Midbrain (tissue), 1 donor: ENCODE measurements at places on chromosomes 7 and 10.
A peak's percentile ranks its signal among the peaks of the same experiment; 100 is the strongest.

DNA sequence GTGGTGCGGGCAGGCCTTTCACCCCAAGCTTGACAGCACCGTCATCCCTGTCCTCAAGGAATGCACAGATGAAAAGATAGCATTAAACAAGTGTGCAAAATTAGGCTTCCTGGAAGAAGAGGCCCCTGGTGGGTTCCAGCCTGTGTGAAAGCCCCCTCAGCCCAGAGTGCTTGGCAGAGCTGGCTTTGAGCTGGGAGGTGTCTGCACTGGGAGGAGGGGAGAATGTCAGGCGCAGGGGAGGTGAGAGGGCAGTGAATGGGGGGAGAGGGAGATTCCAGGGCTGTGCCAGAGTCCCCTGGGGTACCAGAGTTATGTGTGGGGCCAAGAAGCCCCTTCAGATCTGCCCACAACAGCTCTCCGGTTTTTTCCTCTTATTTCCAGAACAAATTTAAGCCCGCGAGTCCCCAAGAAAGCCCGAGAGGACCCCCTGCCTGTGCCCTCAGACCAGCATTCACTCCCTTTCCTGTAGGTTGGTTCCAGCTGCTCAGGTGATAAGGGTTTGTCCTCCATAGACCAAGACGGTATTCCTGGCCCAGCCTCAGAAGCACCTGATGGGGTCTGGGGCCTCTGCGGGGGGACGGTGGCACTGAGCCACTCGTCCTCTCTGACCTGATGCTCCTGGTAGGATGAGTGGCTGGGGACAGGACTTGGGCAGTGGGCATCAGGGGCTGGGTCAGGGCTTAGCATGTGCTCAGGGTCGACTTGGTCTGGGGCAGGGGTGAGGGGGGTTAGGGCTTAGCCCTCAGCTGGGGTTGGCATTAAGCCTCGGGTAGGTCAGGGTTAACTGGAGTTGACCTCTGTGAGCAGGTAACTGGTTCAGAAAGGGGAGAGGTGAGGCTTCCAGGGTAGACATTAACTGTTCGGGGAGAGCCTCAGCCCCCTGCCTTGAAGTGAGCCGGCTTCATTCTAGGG lies 43.4 kb downstream of the ADCYAP1R1 start:
- DNase-seq: no peak

DNA sequence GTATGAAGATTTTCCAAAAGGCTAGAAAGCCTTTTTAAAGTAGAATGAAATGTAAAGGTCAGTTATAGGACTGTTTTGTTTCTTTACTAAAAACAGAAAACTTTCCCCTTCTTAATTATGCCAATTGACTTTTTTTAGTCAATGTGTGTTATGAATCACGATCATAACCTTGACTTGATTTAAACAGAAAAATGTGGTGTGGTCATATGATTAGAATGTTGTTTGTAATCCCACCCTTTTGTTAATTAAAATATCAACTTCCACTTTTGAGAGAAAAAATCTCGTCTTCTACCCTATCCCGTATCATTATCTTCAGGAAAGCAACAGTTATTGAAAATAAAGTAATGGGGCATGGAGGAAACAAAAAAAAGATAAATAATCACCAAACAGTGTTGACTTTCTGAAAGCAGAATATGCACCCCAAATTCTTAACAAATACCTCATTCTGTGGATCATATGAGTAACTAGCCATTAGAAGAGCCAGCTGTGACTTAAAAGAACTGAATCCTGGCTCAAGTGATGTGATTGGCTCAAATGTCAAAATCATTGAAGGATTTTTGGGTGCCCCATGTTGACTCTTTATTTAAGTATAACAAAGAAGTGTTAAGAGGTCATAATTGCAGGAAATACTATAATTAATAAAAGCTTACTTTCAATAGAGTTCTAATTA lies 32.3 kb upstream of the SLC16A12 start:
- DNase-seq: no peak

DNA sequence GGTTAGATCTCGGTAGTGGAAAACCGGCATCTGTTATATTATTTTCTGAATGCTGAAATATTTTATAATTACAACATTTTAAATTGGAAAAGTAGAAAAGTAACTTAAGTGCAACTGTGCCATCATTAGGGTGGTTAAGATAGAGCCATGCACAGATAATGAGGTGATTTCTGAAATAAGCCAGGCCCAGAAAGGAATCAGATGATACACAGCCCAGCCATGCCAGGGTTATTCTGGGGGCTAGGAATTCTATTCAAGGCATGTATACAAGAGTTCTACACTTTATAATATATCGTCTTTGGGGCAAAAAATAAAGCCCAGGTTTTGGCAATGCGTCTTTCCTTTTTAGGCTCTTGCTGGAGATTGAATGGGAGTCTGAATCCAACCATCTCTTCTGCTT lies 128.7 kb downstream of the ITGB8 start:
- no peak for DNase-seq

DNA sequence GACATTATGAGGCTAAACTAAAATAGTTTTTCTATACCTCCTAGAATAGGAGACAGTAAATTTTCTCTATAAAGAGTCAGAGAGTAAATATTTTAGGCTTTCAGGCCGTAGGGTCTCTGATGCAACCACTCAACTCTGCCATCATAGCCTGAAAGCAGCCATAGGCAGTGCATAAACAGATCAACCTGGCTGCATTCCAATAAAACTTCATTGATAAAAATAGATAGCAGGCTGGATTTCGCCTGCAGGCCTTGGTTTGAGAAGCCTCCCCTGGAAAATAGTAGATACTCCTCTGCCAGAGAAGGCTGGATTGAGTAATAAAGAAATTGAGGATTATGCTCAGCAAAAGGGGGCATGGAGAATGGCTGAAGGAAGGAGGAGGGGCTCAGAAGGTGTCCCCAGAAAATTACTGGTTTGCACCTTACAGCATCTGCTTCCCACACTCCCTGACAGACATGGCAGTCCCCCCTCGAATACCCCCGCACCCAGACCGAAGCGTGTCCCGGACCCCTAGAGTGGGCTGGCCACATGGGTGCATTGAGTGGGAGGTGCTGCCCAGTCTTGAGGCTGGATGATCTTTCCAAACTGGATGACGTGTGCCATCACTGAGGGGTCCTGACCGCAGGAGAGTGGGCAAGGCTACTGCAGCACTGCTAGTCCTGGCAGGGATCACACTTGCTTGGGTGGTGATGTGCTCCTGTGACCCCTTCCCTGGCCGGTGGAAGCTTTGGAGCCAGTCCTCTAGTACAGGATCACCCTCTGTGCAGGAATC lies 126.6 kb downstream of the PTPN20 start:
- no peak for DNase-seq

GRCh38 chr10:103969436-103969835 lies 2.5 kb downstream of the SLK start:
- DNase-seq: peak; percentile 49

DNA sequence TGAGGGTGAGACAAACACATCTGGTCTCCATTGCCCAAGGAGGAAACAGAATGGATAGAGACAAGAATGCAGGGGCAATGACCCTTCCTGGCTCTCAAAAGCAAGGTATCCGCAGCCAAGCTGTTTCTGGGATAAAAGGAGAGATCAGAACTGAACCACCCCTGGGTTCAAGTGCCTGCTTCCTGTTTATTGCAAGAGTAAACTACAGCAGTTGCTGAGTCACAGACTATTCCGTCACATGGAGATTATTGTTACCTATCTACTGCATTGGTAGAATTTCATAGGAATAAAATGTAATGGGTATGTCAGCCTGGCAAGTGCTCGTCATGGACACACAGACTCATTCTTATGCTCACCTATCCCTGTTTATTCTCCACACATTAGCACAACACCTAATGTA lies 821.6 kb downstream of the GRID1 start:
- DNase-seq: no peak

- DNase-seq: no peak
Measured at GRCh38 chr10:67550838-67551402, 145.1 kb downstream of the CTNNA3 start.

- DNase-seq: no peak
Measured at GRCh38 chr10:123974406-123974805, 82.8 kb upstream of the CPXM2 start.

- DNase-seq: no peak
Measured at GRCh38 chr7:154968336-154969001, 34.5 kb downstream of the PAXIP1 start.

DNA sequence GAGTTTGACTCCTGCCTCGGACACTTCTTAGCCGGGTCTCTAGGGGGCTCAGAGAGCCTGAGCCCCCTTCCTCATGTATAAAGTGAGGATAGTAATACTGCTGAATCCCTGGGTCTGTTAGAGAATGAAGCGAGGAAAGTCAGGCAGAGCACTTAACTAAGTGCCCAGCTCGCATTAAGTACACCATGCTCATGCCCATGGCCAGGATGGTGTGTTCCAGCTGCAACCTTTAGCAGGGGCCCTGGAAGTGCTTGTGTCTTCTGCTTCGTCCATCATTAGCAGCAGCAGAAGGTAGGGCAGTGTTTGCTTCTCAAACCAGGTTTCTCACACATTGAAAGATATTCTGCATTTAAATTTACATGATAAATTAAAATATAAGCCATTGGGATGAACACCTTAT lies 27.3 kb upstream of the WDFY4 start:
- no peak for DNase-seq

- peak; percentile 43 for DNase-seq
Measured at GRCh38 chr7:129295015-129295423, 70.2 kb downstream of the AHCYL2 start.

GRCh38 chr7:70193514-70193913 lies 595.2 kb downstream of the AUTS2 start:
- no peak for DNase-seq

DNA sequence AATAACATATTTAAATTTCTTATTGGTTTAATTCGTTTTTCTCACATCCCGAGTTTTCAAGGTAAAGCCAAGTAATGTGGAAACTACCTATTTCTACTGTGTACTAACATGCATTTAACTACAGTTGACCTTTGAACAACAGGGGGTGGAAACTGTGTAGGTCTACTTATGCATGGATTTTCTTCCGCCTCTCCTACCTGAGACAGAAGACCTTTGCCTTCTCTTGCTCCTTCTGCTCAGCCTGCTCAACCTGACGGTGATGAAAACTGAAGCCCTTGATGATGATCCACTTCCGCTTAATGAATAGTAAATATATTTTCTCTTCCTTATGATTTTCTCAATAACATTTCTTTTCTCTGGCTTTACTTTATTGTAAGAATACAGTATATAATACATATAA lies 18.5 kb downstream of the MEOX2 start:
- DNase-seq: no peak

- DNase-seq: no peak
Measured at GRCh38 chr10:15374156-15374555, 3.1 kb upstream of the FAM171A1 start.

GRCh38 chr10:124168991-124169802 lies 75.8 kb upstream of the CHST15 start:
- DNase-seq: no peak

GRCh38 chr10:73110345-73110849 lies at the start of gene NUDT13:
Gene NUDT13, plus strand, starts transcription at chr10:73110455. Its CDS starts 3,911 bp downstream, at chr10:73114366.
- DNase-seq: peak; percentile 89

DNA sequence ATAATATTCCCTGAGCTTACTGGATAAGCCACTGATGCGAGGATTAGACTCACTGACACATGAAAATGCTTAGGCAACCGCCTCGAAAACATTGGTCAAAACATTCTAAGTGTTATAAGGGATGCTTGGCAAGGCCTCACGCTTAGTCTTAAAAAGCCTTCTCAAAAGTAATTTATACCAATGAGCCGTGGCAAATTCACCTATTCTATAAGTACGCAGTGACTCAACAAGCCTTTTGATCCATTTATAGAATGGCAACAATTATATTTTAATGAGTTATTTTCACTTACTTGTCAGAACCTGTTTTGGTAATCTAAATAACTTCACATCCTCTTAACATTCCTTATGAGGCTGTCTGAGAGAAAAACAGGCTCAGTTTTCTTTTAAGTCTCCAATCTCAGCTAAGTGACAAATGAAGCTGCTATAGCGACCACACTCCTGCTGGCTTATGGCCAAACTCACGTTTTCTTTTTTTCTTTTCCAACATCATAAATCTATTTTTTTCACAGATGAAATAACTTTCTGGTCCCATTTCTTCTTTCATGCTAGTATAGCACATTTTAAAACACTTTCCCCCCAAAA lies 121.2 kb upstream of the AFAP1L2 start:
- no peak for DNase-seq

- DNase-seq: no peak
Measured at GRCh38 chr7:2750004-2750407, 62.0 kb downstream of the AMZ1 start.

DNA sequence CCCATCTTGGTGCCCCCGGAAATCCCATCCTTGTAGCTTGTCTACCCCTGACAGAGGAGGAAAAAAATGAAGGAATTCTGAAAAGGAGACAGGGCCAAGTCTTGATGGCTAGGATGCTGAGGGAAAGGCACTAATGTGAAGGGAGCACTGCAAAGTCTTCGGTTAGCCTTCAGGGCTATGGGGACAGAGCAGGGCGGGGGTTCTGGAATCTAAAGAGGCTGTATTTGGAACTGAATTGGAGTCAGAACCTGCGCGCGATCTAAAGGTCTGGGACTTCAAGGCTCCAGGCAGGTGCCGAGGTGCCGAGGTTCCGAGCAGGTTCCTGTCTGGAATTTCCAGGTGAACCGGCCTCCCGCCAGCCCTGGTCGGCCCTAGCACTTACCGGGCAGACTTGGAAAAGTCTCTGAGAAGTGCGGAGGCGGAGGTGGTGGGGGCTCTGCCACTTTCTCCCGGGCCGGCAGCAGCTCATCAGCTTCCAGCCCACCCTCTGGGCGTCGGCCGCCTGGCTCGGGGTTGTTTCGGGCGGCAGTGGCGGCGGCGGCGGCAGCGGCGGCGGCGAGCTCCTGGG lies 781 bp downstream of the GBX1 start:
- no peak for DNase-seq

- DNase-seq: no peak
Measured at GRCh38 chr7:44155191-44156185, 14.4 kb upstream of the MYL7 start.

- peak; percentile 64 for DNase-seq
Measured at GRCh38 chr10:97915346-97916131, 65.9 kb downstream of the GOLGA7B start.

GRCh38 chr10:105140600-105140999 lies 499.5 kb downstream of the SORCS3 start:
- no peak for DNase-seq

GRCh38 chr7:40211276-40212003 lies 76.6 kb downstream of the SUGCT start:
- no peak for DNase-seq

GRCh38 chr10:68139448-68140272 lies 30.4 kb downstream of the MYPN start:
- no peak for DNase-seq

DNA sequence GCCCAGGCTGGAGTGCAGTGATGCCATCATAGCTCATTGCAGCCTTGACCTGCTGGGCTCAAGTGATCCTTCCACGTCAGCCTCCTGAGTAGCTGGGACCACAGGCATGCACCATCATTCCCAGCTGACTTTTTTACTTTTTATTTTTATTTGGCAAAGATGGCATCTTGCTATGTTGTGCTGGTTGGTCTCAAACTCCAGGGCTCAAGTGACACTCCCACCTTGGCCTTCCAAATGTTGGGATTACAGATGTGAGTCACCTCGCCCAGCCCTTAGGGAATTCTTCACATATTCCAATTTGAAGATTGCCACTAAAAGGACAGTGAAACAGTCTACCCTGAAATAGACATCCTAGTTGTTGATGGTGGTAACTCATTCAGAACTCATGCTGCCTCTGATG lies 27.7 kb downstream of the SUGCT start:
- no peak for DNase-seq

- DNase-seq: no peak
Measured at GRCh38 chr7:38448584-38449234, 175.3 kb upstream of the TARP start.

- peak; percentile 5 for DNase-seq
Measured at GRCh38 chr10:132684164-132684891, 101.6 kb downstream of the NKX6-2 start.
